ENCODE measurements at places on chromosomes 13 and 19. TPM values are rescaled to one million over a fixed set of nuclear protein-coding genes. Genes with fewer than 3 reads are reported as not detected.
A peak's percentile ranks its signal among the peaks of the same experiment; 100 is the strongest.

Gene SIGLECL1
- total RNA-seq: not detected

Gene ZNF845
- 9.7 TPM for total RNA-seq

Gene LRRC4B
- 0.17 TPM for total RNA-seq

Gene ETV2
- 0.51 TPM for total RNA-seq

Gene CGB3
- total RNA-seq: not detected

DNA sequence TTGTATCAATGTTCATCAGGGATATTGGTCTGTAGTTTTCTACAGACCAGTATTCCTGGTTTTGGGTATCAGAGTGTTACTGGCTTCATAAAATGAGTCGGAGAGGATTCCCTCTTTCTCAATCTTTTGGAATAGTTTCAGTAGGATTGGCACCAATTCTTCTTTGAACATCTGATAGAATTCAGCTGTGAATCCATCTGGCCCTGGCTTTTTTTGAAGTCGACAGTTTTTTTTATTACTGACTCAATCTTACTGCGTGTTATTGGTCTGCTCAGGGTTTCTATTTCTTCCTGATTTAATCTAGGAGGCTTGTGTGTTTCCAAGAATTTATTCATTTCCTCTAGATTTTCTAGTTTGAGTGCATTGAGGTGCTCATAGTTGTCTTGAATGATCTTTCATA, 11.4 kb downstream of the TEX26 start:
- H3K36me3 ChIP-seq: no peaks in the 10 kb centered on the region
- no peaks in the 10 kb centered on the region for H3K4me1 ChIP-seq
- DNase-seq: peak; percentile 28
- H3K27me3 ChIP-seq: no peaks in the 10 kb centered on the region

DNA sequence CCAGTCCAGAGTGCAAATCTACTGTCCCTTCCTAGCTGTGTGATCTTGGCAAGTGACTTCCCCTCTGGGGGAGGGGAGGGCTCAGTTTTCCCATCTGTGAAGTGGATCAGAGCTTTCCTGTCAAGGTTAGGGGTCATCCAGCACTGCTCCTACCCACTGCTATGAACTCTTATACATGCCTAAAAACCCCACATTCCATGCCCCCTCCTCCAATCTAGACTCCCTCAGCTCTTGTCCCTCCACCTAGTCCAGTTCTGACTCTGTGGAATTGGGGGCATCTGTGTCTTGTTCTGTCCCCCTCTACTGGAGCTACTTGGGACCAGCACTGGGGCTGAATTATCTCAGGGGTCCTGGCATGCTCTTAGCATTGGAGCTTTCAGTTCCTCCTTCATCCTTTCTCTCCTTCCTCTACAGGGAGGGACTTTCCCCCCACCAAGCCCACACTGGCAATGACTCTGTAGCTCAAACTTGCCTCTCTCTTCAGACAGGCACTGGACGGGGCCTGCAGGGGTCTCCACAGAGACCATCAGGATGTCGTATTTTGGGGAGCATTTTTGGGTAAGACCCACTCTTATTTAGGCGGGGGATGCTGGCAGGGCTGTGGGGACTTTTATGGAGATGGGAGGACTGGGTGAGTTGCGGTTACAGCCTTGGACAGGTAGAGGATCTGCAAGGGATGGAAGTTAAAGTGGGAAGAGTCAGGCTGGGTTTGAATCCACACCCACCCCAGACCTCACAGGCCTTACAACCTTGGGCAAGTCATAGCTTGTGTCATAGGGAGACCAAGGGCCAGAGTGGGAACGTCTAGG, 3.6 kb downstream of the FCHO1 start:
- no peaks in the 10 kb centered on the region for H3K36me3 ChIP-seq
- DNase-seq: no peak
- no peak overlapping the region for H3K4me3 ChIP-seq
- no peak overlapping the region for H3K27ac ChIP-seq
- H3K4me1 ChIP-seq: no peaks in the 10 kb centered on the region

DNA sequence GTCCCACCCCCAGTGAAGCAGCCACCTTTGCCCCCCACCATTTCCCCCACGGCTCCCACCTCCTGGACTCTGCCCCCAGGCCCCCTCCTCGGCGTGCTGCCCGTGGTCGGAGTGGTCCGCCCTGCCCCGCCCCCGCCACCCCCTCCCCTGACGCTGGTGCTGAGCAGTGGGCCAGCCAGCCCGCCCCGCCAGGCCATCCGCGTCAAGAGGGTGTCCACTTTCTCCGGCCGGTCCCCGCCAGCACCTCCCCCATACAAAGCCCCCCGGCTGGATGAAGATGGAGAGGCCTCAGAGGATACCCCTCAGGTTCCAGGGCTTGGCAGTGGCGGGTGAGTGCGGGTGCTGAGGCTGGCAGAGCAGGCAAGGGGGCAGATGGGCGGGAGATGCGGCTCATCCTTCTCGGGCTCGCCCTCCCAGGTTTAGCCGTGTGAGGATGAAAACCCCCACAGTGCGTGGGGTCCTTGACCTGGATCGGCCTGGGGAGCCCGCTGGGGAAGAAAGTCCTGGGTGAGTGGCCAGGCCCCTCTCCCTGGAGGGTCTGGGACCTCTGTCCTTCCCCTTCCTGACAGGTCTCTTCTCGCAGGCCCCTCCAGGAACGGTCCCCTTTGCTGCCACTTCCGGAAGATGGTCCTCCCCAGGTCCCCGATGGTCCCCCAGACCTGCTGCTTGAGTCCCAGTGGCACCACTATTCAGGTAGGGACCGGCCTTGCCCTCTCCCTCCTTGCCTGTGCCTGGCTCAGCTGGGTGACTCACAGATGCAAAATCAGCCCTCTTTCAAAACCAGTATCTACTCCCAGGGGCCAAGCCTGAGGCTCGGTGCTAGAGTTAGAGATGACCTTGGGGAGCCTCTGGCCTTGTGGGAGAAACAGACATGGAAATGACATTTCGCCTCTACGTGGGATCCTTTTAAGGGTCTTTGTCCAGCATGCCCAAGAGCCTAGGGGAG, 8.8 kb downstream of the IGFLR1 start:
- H3K4me1 ChIP-seq: no peaks in the 10 kb centered on the region
- H3K36me3 ChIP-seq: peaks cover 59% of the 10 kb centered on the region

- no peak for DNase-seq
- H3K27me3 ChIP-seq: no peaks in the 10 kb centered on the region
- H3K27ac ChIP-seq: no peak overlapping the region
- H3K4me3 ChIP-seq: peak overlapping the region; percentile 15
- no peaks in the 10 kb centered on the region for H3K4me1 ChIP-seq
- H3K36me3 ChIP-seq: peaks cover 4% of the 10 kb centered on the region
These were observed 1.5 kb downstream of the ZNF765 start for GRCh38 chr19:53396525-53396868.

GRCh38 chr13:67509018-67509417, 278.9 kb upstream of the PCDH9 start:
- no peak overlapping the region for H3K4me3 ChIP-seq
- H3K27ac ChIP-seq: no peak overlapping the region
- no peaks in the 10 kb centered on the region for H3K4me1 ChIP-seq
- no peak for DNase-seq

DNA sequence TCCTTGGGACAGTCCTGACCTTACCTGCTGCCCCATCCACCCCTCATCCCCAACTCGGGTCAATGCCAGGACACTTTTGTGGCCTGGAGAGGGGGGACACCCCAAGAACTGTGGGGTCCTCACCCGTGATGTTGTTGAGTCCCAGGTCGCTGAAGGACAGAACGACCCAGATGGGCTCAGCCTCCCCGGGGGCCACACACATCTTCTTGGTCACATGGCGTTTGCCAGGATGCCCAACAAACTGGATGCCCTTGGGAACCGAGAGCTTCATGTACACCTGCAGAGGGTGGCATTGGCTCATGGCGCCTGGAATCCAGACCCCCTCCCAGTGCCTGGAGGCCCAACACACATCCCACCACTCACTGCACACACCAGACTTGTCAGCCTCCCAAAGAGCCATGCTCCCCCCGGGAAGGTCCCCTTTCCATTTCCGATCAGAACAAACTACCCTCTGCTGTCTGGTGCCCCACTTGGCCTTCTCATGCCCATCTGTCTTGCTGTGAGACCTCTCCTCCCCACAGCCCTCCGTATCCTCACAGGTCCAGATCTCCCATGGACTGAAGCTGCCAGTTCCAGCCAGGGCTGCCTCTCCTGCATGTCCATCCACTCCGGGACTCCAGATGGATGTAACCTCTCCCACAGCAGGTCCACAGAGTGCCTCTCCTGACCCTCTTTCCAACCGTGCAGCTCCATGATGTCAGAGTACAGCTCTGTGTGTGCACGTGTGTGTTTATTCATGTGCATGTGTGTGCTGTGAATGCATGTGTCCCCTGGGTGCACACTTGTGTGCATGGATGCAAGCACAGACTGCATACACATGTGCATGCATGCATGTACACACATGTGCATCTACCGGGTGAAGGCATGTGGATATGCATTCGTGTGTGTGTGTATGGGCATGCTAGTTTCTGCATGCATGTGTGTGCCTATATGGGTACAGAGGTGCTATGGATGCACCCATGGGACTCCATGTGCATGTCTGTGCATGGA, 58.4 kb downstream of the F2RL3 start:
- no peaks in the 10 kb centered on the region for H3K27me3 ChIP-seq
- H3K36me3 ChIP-seq: no peaks in the 10 kb centered on the region
- DNase-seq: no peak
- no peak overlapping the region for H3K27ac ChIP-seq

DNA sequence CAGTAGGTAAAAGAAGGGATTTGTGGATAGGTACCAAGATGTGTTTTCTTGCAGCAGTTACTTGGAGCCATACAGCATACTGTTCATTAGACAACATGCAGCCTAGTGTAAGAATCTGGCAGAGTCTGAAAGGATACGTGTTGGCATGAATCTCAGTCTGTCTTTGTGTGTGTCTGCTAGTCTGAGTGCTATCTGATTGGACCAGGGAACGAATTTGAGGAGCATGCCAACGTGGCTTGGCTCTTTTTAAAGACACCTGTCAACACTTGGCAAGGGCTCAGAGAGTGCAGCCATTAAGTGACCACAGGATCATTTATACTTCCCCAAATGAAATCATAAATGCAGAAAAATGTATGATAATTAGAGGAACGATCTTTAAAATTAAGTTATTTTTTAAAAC, 27.6 kb upstream of the ATXN8OS start:
- DNase-seq: no peak
- H3K27ac ChIP-seq: no peak overlapping the region
- no peaks in the 10 kb centered on the region for H3K4me1 ChIP-seq
- H3K36me3 ChIP-seq: no peaks in the 10 kb centered on the region

- H3K4me1 ChIP-seq: peaks cover 12% of the 10 kb centered on the region
- H3K27ac ChIP-seq: no peak overlapping the region
- H3K27me3 ChIP-seq: no peaks in the 10 kb centered on the region
- no peak for DNase-seq
These were observed 5.1 kb upstream of the MZF1 start for GRCh38 chr19:58578012-58578925.

GRCh38 chr13:59475911-59476310, 687.8 kb downstream of the DIAPH3 start:
- H3K4me1 ChIP-seq: peaks cover 5% of the 10 kb centered on the region
- H3K4me3 ChIP-seq: no peak overlapping the region
- H3K27me3 ChIP-seq: no peaks in the 10 kb centered on the region
- DNase-seq: no peak
- no peak overlapping the region for H3K27ac ChIP-seq
- no peaks in the 10 kb centered on the region for H3K36me3 ChIP-seq

- DNase-seq: peak; percentile 94
- no peak overlapping the region for H3K27ac ChIP-seq
- H3K27me3 ChIP-seq: no peaks in the 10 kb centered on the region
- no peaks in the 10 kb centered on the region for H3K4me1 ChIP-seq
- H3K4me3 ChIP-seq: no peak overlapping the region
These were observed 30.5 kb upstream of the COX7A1 start for GRCh38 chr19:36182612-36183244.

GRCh38 chr19:41205995-41206394, 13.0 kb downstream of the CYP2S1 start:
- H3K4me3 ChIP-seq: no peak overlapping the region
- no peak for DNase-seq
- peaks cover 8% of the 10 kb centered on the region for H3K36me3 ChIP-seq

Measured in fibroblast of lung (primary cell).